Regular cardiac myocyte (primary cell): ENCODE measurements at places on chromosomes 2 and 18. TPM values are rescaled to one million over a fixed set of nuclear protein-coding genes. Genes with fewer than 3 reads are reported as not detected.

Gene LINC00305
- total RNA-seq: not detected in 2 replicates

Gene TGFA
- 0.56 and 3.1 TPM in 2 replicates for total RNA-seq

Gene ZBTB14
- total RNA-seq: 10.4 and 12.7 TPM in 2 replicates

Gene ANKRD30B
- total RNA-seq: 0.96 and 4.5 TPM in 2 replicates

Gene FSIP2
- under 0.01 and 0.19 TPM in 2 replicates for total RNA-seq

Gene GALM
- 14.0 and 25.1 TPM in 2 replicates for total RNA-seq

Gene EHBP1
- 46.0 and 65.4 TPM in 2 replicates for total RNA-seq

Gene IL1RL2
- 1.7 and 2.3 TPM in 2 replicates for total RNA-seq
